Activated T-cell treated with anti-CD3 and anti-CD28 coated beads, Interleukin-2, amount 50 U/mL, for 72 hours (primary cell): ENCODE measurements at places on chromosomes 13 and 19. TPM values are rescaled to one million over a fixed set of nuclear protein-coding genes. Genes with fewer than 3 reads are reported as not detected.

GRCh38 chr13:49110913-49111170 lies 109.3 kb upstream of the MLNR start:
- no peak for DNase-seq
- no peaks in the 10 kb centered on the region for H3K27me3 ChIP-seq
- H3K4me3 ChIP-seq, result peak overlapping the region; percentile 96
- H3K4me1 ChIP-seq, result peaks cover 31% of the 10 kb centered on the region
- H3K36me3 ChIP-seq, result peaks cover 5% of the 10 kb centered on the region

DNA sequence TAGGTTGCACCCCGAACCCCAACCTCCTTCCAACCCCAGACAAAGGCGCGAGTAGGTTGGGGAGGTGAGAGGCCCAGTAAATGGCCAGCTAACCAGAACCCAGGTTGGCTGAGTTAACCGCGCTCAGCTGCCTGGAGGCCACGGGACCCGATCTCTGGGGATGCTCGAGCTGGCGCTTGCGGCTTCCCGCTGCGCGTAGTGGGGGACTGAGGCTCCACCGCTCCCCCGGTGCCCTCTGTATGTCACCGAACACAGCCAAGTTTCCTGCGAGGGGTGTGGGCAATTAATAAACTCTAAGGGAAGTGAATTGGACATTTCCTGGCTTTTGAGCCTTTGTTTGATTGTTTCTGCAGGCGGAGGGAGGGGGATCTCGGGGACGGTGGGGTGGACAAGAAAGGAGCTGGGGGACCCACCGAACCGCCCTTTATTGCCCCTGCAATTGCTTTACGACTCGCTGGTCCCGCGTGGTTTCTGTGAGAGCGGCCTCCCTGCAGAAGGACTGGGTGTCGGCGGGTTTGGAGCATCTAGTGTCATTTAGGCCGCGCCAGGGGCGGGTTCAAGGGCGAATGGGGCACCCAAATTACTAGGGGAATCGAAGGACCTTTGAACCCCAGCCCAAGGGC lies 3.5 kb upstream of the ZIC5 start:
- H3K4me3 ChIP-seq, result no peak overlapping the region
- H3K4me1 ChIP-seq, result peaks cover 15% of the 10 kb centered on the region
- H3K27ac ChIP-seq, result no peak overlapping the region
- H3K36me3 ChIP-seq, result peaks cover 8% of the 10 kb centered on the region

Gene KLHL1
- not detected for total RNA-seq

DNA sequence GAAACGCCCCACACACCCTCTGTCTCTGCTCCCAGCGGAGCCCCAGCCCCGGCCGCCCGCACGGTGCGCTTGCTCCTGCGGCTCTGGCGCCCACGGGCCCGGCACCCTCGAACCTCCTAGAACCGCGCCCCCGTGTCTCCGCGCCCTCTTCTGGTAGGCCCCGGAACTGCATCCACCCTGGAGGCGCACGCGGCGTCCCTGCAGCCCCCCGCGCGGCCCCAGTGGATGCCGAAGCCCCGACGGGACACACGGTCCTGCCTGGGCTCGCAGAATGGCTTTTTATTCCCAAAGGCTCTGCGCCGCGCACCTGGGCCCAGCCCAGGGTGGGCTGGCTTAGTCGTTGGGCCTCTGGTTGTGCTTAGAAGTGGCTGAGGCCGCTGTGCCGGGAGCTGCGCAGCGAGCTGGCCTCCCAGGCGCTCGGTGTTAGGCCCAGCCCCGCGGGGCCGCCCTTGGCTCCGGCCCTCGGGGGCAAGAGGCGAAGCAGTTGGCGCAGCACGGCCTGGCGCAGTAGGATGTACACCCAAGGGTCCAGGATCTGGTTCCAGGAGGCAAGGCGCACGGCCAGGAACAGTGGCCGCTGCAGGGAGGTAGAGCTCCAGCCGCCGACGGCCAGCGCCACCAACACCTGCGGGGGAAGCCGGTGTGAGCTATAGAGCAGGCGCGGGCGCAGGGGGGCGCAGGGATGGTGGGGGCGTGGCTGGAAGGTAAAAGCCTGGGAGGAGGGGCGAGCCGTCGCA lies 2.8 kb downstream of the PTGER1 start:
- no peak overlapping the region for H3K27ac ChIP-seq
- DNase-seq, result peak; percentile 89
- H3K27me3 ChIP-seq, result peaks cover 17% of the 10 kb centered on the region
- peaks cover 36% of the 10 kb centered on the region for H3K4me1 ChIP-seq

- no peak overlapping the region for H3K4me3 ChIP-seq
- no peaks in the 10 kb centered on the region for H3K27me3 ChIP-seq
- DNase-seq, result peak; percentile 51
- peaks cover 7% of the 10 kb centered on the region for H3K4me1 ChIP-seq
- peaks cover 15% of the 10 kb centered on the region for H3K36me3 ChIP-seq
Observed at GRCh38 chr19:33125929-33126388, 6.0 kb upstream of the WDR88 start.

- H3K27ac ChIP-seq, result no peak overlapping the region
- DNase-seq, result no peak
- no peaks in the 10 kb centered on the region for H3K27me3 ChIP-seq
Observed at GRCh38 chr13:66033924-66034323, 1196.2 kb downstream of the PCDH9 start.

GRCh38 chr19:18507021-18507726 lies 14.7 kb downstream of the ELL start:
- no peak for DNase-seq
- peak overlapping the region; percentile 91 for H3K27ac ChIP-seq
- no peaks in the 10 kb centered on the region for H3K27me3 ChIP-seq
- peak overlapping the region; percentile 61 for H3K4me3 ChIP-seq
- peaks cover 58% of the 10 kb centered on the region for H3K4me1 ChIP-seq
- no peaks in the 10 kb centered on the region for H3K36me3 ChIP-seq

DNA sequence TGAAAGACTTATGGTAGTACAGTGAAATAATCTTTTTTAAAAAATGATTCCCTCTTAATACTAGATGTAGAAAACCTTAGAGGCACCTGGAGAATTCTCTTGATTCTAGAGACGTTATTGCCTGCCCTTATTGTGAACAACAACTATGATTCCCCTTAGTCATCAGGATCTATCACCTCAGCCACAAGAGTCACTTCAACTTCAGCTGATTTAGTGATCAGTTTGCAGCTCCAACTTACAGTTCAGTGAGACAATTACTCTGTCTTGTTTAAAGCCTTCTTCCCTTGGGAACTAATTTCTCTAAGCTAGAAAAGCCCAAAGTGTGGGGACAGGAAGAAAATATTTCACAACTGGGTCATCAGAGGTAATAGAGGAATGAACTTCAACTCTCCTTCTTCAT lies 254.3 kb upstream of the SLITRK1 start:
- H3K4me3 ChIP-seq, result peak overlapping the region; percentile 29
- no peaks in the 10 kb centered on the region for H3K27me3 ChIP-seq
- H3K27ac ChIP-seq, result peak overlapping the region; percentile 77
- H3K4me1 ChIP-seq, result peaks cover 29% of the 10 kb centered on the region
- no peaks in the 10 kb centered on the region for H3K36me3 ChIP-seq
- DNase-seq, result no peak

- DNase-seq, result no peak
- H3K27me3 ChIP-seq, result no peaks in the 10 kb centered on the region
- H3K4me3 ChIP-seq, result no peak overlapping the region
- H3K4me1 ChIP-seq, result no peaks in the 10 kb centered on the region
- H3K36me3 ChIP-seq, result no peaks in the 10 kb centered on the region
- H3K27ac ChIP-seq, result no peak overlapping the region
Observed at GRCh38 chr13:84032116-84032515, 149.8 kb upstream of the SLITRK1 start.

Gene ZNF99
- not detected for total RNA-seq

DNA sequence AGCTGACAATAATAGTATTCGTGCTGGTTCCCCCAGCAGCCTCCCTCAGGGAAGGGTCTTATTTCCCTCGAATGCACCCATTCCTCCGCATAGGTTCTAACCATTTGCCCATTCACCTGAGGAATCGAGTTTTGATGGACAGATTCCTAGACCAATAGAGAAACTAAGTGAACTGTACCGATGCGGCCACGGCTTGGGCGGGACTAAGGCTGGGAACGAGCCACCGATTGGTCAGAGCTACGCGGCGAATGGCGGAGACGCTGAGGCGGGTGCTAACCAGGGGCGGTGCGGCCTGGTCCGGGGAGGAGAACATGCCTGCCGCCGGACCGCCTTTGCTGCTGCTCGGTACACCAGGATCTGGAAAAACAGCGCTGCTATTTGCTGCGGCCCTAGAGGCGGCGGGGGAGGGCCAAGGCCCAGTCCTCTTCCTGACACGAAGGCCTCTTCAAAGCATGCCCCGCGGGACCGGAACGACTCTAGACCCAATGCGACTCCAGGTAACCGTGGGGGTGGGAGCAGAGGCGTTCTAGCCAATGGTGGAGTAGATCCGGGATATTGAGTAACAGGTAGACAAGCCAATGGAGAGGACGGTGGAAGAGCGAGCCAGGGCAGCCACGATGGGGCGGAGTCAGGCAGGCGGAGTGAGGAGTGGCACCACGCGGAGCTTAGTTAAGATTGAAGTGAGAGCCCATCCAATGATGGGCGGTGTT lies at the start of gene SWSAP1:
Gene SWSAP1 (plus strand): TSS at position 234 of the 710 bp plus-strand sequence. CDS start 15 bp downstream, at position 249.
- H3K27me3 ChIP-seq, result no peaks in the 10 kb centered on the region
- H3K27ac ChIP-seq, result no peak within 1 kb of the TSS
- peak; percentile 96 for DNase-seq
- peaks cover 14% of the 10 kb centered on the region for H3K36me3 ChIP-seq
- H3K4me3 ChIP-seq, result no peak within 1 kb of the TSS

DNA sequence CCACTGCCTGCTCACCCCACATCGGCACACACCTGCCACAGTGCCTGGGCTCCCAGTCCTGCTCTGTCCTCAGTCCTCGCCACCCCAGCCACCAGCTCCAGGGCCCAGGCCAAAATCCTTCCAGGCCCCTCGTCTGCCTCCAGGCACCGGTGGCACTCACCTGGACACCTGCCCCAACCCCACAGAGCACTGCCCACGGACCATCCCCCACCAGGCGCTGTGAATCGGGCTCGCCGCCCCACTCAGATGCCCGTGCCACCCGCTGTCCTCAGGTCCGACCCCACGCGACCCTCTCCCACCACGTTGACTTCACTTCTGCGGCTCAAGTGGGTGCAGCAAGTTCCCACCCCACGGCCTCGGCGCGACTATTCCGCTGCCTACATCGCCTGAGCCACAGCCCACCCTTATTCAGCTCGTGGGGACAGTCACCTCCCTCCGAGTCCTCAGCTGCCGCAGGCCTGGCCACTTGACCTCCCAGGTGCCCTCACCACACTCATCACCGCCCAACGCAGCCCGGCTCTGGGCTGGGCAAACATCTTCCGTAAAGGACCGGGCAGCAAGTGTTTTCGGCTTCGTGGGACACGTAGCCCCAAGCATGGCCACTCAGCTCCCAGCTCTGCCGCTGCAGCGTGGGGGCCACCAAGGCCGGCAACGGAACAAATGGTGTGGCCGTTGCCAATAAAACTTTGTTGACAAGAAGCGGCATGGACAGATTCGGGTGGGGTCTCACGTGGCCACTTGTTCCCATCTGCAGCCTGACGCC lies 5.7 kb downstream of the PIP5K1C start:
- no peak overlapping the region for H3K27ac ChIP-seq
- H3K4me1 ChIP-seq, result peaks cover 40% of the 10 kb centered on the region
- H3K4me3 ChIP-seq, result no peak overlapping the region
- no peaks in the 10 kb centered on the region for H3K27me3 ChIP-seq
- no peak for DNase-seq

Gene ZSCAN4
- total RNA-seq, result not detected

GRCh38 chr13:110944121-110944967 lies 29.5 kb upstream of the ANKRD10 start:
- peaks cover 11% of the 10 kb centered on the region for H3K27me3 ChIP-seq
- H3K27ac ChIP-seq, result no peak overlapping the region
- peaks cover 41% of the 10 kb centered on the region for H3K4me1 ChIP-seq
- peak overlapping the region; percentile 42 for H3K4me3 ChIP-seq

GRCh38 chr19:43692385-43692784 lies 22.4 kb upstream of the PLAUR start:
- no peak overlapping the region for H3K27ac ChIP-seq
- peaks cover 7% of the 10 kb centered on the region for H3K27me3 ChIP-seq
- no peaks in the 10 kb centered on the region for H3K4me1 ChIP-seq
- DNase-seq, result no peak
- peaks cover 5% of the 10 kb centered on the region for H3K36me3 ChIP-seq
- H3K4me3 ChIP-seq, result no peak overlapping the region

DNA sequence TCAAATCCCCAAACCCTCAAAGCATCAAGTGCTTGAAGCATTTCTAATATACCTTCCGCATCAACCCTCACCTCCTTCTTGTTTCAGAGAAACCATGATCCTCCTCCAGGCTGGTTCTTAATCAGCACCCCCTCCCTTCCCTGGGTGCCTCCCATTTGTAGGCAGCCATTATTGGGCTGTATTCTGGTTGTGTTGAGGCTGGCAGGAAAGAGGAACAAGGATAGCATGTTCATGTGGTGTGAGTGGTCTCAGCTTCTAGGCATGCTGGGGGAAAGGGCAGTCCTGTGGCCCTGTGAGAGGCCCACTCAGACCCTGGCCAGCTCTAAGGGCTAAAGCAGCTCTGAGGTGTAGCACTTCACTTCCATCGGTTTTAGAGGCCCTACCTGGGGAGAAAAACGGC lies 18.9 kb upstream of the TRIM13 start:
- H3K36me3 ChIP-seq, result no peaks in the 10 kb centered on the region
- no peak for DNase-seq
- H3K4me1 ChIP-seq, result no peaks in the 10 kb centered on the region
- H3K27ac ChIP-seq, result no peak overlapping the region

DNA sequence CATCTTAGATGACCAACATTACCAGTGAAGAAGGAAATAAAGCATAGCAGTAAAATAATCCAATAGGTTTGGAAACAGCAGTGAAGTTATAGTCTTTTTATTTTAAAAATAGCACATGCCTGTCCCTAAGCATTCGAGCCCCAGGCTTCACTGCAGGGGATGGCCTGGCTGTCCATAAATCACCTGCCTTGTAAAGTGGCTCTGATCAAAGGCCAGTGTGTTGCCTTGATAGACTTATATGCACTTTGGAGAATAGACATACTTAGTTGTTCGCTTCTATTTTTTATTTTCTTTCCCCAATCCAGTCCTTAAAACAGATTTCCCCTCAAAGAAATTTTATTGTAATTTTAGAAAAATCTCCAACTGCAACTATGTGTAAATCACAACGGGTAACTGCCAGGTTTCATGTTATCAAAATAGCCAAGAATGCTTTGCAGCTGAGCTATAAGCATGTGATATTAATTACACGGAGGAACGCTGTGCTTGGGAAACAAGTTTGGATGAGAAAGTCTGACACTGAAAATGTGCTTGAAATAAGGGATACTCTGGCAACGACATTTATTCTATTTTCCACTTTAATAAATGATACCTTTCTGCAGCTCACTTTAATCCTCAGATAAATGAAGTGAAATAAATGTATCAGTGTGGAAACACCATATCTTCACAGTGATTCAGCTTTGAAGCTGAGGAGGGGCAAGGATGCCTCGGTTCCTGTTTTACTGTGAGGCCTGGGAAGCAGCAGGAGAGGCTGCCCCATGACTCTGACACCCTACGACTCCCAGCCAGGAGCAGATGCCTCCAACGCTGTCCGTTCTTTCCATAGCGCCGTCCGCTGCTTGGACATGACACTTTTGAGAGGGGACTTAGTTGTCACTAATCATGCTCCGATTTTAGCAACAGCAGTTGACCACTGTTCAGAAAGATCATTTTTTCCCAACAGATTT lies 5.5 kb upstream of the METTL21C start:
- no peak for DNase-seq
- H3K27ac ChIP-seq, result no peak overlapping the region
- H3K4me1 ChIP-seq, result no peaks in the 10 kb centered on the region
